ENCODE measurements at places on chromosomes 2 and 18.

DNA sequence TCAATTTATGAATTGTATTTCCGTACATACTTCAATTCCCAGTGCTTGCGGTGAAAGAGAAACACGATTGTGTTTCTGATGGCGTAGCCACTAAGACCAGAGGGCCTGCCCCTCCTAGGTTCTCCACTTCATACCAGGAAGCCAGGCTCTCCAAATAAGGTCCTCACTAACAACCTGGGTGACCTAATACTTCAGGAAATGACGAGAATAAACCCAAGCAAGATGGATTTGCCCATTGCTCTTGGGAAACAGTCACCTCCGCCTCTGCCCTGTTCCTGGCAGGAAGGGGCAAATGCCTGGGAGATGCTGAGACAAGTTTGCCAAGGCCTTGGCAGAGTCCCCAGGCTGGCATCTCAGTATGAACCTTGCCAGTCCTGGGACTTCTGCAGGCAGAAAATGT, 41.8 kb downstream of the TTC32 start:
- DNase-seq, result peak; percentile 36

DNA sequence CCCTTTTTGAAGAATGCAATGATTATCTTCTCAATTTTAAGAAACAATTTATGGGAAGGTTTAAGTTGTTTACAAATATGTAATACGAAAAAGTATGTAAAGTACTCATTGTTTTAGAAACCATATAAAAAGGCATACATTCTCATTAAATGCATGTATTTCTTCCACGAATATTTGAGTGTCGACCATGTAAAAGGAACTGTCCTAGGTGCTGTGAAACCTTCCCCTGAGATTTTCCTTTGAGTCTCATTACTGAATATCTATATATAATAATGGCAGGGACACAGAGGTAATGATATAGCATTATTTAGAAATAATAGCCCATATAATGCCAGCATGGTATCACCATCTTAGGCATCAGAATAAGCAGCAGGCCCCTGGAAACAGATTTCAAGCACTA, 239.3 kb downstream of the ERBB4 start:
- DNase-seq, result no peak

DNA sequence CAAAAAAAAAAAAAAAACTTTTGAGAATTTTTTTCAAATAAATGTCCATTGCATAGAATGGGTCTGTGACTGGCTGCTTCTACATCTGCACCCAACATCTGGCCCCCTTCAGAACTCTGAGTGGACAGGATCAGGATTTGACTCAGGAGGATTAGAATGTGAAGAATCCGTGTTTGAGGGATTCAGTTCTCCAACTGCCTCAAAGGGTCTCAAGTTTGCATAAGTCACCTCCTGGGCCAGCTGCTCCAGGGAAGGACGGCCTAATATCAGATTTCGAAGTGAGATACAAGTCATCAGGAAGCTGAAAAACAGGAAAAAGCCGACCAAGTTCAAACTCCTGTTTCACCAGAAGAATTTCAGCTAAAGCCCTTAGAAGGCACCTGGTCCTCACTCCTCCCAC, 10.9 kb downstream of the MAT2A start:
- peak; percentile 98 for DNase-seq

- DNase-seq, result no peak
Observed at GRCh38 chr2:217263756-217264155, 403.9 kb upstream of the TNP1 start.

DNA sequence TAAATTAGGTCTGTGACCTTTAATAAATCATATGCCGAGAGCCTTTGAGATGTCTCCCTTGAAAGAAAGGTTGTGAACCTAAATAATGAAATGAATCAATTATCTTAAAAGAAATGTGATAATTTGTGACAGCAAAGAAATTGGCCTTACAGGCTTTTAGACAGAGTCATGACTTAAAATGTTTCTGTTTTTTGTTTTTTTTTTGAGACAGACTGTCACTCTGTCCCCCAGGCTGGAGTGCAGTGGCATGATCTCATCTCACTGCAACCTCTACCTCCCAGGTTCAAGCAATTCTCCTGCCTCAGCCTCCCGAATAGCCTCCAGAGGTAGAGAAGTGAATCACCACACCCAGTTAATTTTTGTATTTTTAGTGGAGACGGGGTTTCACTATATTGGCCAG, 898.0 kb downstream of the CNTNAP5 start:
- no peak for DNase-seq

- DNase-seq, result no peak
Observed at GRCh38 chr2:225429717-225430116, 30.2 kb downstream of the NYAP2 start.

- no peak for DNase-seq
Observed at GRCh38 chr2:219634171-219634940, 6.9 kb downstream of the SLC4A3 start.

DNA sequence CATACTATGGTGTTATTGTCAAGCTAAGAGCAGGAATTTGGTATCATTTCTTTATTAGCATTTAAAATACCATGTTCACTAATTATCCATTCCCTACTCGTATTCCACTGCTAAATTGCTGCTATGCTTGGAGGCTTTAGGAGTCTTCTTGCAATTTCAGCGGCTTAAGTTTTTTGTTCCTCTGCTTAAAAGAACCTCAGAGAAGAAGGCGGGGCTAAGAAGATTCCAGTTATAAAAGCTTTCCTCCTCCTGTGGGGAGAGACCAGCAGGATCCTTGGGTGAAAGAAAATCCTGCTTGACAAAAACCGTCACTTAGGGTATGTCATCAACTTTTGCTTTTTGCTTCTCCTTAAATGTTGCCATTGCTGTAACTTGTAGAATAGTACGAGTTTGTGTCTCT, at the start of gene TRPM8:
TSS of gene TRPM8 (plus strand) at position 258 of the 400 bp plus-strand sequence. CDS start 9,165 bp downstream, outside the sequence.
- no peak for DNase-seq

DNA sequence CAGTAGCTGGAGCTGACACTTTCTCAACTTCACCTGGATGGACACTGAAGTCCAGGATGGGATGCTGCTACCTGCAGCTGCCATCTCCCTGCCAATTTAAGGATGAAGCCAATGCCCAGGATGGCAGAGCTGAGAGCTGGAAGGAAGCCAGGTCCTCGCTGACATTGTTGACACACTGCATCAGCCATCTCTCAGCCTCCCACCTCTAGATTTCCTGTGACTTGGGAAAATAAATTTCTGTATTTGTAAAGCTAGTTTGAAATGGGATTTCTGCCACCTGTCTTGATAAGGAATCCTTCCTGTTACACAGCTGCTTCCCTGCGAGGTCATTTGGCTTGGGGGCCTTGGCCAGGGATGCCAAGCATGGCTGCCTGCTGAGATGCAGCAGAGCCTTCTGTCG, 43.5 kb downstream of the KCTD1 start:
- no peak for DNase-seq

- DNase-seq, result no peak
Observed at GRCh38 chr2:36734304-36734703, 37.8 kb downstream of the VIT start.

GRCh38 chr2:24402242-24403097, 42.1 kb upstream of the ITSN2 start:
- no peak for DNase-seq

- no peak for DNase-seq
Observed at GRCh38 chr2:56133931-56134629, 49.7 kb upstream of the CCDC85A start.

DNA sequence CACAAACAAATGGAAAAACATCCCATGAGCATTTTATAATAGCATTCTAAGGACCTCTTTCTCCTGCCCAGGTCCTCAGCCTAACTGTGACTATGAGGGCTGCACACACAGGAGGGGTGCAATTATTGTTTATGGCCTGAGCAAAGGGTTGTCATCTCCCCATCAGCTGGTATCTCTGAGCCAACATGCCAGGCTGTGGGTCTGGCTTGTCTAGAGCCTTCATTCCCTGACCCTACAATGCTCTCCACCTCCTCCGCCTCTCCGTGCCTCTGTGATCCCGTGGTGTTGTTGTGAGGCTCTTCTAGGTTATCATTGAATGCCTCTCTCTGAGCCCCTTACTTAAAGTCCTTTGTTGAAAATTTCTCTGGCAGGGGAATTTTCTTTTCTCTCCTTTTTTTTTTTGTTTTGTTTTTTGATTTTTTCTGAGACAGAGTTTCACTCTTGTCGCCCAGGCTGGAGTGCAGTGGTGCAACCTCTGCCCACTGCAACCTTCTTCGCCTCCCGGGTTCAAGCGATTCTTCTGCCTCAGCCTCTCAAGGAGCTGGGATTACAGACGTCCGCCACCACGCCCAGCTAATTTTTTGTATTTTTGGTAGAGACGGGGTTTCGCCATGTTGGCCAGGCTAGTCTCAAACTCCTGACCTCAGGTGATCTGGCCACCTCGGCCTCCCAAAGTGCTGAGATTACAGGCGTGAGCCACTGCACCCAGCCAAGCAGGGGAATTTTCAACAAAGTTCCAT, 126.4 kb downstream of the SMAD7 start:
- DNase-seq, result no peak

DNA sequence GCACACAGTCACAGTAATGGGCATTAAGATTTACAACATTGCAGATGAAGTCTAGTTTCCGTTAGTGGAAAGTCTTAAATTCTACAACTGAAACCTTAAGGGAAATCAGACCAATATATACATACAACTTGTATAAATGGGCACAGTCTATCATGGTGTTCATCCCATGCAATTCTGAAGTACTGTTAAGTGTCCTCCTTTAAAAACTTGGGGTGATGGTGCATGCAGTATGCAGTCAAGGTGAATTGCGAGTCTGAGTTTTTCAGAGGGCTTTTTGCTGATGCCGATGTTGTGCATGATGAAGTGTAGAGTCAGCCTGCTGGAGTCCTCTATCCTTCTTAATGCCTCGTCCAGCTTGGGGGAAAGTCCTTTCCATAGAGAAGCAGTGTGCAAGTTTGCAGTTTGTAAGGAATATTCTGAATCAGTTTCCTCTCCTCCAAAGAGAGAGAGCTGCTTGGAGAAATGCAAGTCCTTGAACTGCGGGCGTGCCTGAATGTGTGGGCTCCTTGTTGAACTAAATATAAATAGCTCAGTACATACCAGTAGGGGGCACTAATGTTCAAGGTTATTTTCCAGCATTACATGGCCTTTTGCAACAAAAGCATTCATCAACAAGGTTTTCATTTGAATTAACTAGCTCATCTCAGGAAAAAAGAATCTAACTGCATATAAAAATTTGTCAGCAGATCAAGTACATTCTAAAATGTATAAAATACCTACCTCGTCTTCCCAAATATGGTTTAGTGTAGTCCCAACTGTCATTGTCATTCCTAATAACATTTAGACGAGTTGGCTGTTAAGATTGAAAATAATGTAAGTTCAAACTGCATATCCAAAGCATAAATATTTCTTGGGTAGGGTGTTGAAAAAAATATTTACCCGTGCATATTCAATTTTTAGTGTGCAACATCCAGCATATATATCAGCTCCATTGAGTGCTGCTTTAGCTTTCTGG, 21.3 kb downstream of the HNRNPLL start:
- DNase-seq, result peak; percentile 57

DNA sequence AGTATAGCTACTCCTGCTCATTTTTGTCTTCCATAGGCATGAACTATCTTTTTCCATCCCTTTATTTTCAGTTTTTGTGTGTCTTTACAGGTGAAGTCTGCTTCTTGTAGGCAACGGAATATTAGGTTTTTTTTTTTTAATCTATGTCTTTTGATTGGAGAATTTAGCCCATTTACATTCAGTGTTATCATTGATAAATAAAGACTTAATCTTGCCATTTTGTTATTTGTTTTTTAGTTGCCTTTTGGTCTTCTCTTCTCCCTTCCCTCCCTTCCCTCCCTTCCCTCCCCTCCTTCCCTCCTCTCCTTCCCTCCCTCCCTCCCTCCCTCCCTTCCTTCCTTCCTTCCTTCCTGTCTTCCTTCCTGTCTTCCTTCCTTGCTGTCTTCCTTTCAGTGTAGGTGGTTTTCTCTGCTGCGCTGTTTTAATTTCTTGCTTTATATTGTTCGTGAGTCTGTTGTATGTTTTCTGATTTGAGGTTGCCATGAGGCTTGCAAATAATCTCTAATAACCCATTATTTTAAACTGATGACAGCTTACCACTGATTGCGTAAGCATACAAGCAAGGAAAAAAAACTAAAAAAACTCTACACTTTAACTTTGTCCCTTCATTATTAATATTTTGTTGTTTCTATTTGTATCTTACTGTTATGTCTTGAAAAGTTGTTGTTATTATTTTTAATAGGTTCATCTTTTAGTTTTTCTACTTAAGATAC, 353.8 kb downstream of the PARD3B start:
- DNase-seq, result no peak

- no peak for DNase-seq
Observed at GRCh38 chr2:59449274-59449673, 1104.2 kb downstream of the BCL11A start.

Data from AG04450 (cell line).